Caki2 (cell line): ENCODE measurements at places on chromosomes 2 and 18. TPM values are rescaled to one million over a fixed set of nuclear protein-coding genes. Genes with fewer than 3 reads are reported as not detected.

- DNase-seq, result no peak
Measured at GRCh38 chr18:74977041-74977440, 231.9 kb downstream of the PTGR3 start.

DNA sequence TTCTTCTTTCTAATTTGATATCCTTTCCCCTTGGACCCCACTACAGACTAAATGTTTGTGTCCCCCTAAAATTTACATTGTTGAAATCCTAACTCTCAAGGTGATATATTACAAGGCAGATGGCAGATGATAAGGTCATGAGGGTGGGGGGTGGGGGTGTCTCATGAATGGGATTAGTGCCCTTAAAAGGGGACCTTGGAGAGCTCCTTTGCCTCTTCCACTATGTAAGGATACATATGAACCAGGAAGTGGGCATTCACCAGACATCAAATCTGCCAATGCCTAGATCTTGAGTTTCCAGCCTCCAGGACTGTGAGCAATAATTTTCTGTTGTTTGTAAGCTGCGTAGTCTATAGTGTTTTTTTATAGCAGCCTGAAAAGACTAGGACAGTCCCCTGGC lies 89.1 kb downstream of the PLA2R1 start:
- DNase-seq, result no peak

- no peak for DNase-seq
Measured at GRCh38 chr18:39506581-39507330, 1941.2 kb upstream of the CELF4 start.

DNA sequence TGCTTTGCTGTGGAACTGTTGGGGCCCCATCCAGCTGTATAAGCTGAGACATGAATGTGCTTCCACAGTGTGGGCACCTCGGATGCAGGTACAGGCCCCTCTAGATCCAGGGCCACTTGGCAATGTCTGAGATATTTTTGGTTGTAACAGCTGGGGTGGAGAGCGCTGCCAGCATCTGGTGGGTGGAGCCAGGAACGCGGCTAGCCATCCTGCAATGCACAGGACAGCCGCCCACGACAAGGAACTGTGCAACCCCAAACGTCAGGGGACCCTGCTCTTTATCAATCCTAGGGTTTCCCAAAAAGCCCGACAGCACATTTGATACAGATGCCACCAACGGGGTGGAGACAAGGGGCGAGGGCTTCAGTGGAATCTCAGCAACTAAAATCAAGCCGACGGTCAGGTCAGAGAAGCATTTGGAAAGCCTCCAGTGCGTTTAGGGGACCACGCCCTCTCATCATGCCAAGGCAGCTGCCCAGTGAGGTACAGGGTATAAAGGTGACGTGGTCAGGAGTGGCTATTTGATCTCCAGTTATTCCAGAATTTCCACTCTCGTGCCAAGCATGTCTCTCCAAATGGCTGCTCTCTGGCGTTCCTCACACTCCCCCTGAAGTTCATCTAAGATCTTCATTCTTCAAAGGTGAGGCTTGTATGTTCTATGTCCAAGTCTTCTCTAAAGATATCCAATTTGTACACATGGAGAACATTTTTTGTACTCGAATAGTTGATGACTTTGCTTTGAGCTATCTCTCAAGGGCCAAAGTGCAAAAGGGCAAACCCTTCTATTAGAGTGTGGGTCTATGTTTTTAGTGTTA lies 55.7 kb downstream of the LRRFIP1 start:
- no peak for DNase-seq

Gene RGPD4
- total RNA-seq, result not detected in 2 replicates

Gene COL3A1
- total RNA-seq, result 0.03 and 3.6 TPM in 2 replicates

Gene HOXD4
- total RNA-seq, result 0.17 TPM in 1 of 2 replicates, not detected in the other

Gene PLEKHH2
- total RNA-seq, result 7.5 and 8.0 TPM in 2 replicates
